ENCODE measurements at places on chromosomes 4 and X.

GRCh38 chr4:94802091-94802490, 44.3 kb downstream of the BMPR1B start:
- DNase-seq: peak; percentile 14

- no peak for DNase-seq
Observed at GRCh38 chr4:28621591-28621990, 1761.0 kb downstream of the STIM2 start.

- no peak for DNase-seq
Observed at GRCh38 chr4:182531555-182532162, 288.5 kb downstream of the TENM3 start.

DNA sequence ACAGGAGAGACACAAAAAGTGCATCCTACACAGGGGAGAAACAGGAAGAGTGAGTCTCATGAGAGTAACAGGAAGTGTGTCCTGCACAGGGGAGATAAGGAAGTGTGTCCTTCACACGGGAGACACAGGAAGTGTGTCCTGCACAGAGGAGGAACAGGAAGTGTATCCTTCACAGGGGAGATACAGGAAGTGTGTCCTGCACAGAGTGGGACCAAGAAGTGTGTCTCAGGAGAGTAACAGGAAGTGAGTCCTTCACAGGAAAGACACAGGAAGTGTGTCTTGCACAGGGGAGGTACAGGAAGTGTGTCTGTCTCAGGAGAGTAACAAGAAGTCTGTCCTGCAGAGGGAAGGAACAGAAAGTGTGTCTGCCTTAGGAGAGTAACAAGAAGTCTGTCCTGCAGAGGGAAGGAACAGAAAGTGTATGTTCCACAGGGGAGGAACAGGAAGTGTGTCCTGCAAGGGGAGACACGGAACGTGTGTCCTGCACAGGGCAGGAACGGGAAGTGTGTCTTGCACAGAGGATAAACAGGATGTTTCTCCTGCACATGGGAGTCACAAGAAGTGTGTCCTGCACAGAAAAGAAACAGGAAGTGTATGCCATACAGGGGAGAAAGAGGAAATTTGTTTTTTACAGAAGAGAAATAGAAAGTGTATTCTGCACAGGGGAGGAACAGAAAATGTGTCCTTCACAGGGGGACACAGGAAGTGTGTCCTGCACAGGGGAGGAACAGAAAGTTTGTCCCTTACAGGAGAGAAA, 102.0 kb downstream of the ARSF start:
- DNase-seq: no peak

- DNase-seq: no peak
Observed at GRCh38 chr4:60884587-60884986, 315.5 kb upstream of the ADGRL3 start.

DNA sequence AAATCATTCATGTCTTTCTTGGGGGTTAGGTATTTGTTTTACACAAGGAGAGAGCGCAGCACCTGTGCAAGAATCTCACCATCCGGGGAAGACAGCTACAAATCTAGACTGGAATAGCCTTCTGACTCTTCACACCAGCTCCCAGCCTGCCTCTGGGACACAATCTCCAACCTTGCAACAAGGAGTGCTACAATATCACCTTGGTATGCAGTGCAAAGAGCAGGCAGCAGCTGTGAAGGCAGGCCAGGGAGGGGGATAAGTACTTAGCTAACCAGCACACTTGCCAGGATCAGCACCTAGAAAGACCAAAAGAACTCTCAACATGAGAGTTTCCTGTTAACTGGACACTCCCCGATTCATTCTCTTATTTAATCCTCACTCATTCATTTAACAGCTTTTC, 235.3 kb downstream of the AR start:
- DNase-seq: no peak

GRCh38 chrX:150683536-150684146, 9.6 kb upstream of the MTMR1 start:
- no peak for DNase-seq

DNA sequence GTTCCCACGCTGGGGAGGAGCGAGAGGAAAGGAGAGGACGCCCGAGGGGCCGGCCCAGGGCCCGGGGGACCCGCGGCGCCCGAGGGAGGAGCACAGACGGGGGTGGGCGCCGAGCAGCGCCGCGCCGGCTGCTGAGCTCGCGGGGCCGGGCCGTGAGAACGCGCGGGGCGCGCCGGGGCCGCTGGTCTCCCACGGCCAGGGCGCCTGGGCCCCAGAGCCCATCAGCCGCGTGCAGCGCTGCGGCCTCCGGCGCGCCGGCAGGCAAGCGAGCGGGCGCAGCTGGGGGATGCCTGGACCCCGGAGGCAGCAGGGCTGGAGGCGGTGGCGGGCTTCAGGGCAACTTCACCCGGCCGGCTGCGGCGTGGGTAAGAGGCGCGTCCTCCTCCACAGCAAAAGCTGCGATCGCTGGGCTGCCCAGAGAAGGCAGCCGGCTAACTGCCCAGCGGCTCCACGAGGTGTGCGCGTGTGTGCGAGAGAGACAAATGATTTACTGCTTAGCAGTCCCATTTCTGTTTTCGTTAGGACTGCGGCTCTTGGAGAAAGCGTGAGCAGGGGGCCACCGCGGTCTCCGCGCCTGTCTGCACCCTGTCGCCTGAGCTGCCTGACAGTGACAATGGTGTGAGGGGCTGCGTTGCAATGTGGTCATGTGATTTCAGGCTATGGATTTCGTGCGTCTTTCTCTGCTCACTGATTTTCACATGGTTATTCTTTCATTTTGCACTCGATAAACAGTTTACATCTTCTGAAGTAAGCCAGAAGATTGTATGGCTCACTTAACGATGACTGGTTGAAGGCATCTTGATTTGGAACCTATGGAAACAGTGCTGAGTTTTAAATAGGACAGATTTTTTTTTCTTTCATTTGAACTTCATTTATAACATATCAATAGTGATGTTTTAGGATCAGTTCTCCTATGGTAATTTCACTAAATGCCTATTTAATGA, 1.2 kb downstream of the GUCY1A1 start:
- peak; percentile 74 for DNase-seq

DNA sequence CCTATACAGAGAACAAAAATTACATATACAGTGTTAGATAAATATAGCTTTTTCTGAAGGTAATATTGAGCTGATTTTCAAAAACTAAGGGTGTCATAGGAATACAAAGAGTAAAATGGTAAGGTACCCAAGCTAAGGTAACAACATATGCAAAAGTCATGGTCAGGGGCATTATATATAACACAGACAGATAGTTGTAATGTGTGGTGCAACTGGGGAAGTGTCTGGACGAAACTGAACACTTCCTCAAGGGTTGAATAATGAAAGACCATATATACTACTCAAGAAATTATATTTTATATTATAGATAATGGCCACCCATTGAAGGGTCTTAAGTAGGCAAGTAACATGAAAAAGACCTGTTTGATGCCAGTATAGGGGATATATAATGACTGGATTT, 262.1 kb upstream of the CXXC4 start:
- no peak for DNase-seq

GRCh38 chr4:86286726-86287125, 73.1 kb downstream of the MAPK10 start:
- no peak for DNase-seq

- DNase-seq: peak; percentile 21
Observed at GRCh38 chr4:5711479-5712184, 631 bp downstream of the EVC start.

- DNase-seq: no peak
Observed at GRCh38 chr4:55297346-55297745, 48.7 kb upstream of the SRD5A3 start.
